LHCN-M2 (cell line): ENCODE measurements at places on chromosomes 6 and 20.

- DNase-seq: no peak
Observed at GRCh38 chr20:10718661-10719060, 44.9 kb upstream of the JAG1 start.

DNA sequence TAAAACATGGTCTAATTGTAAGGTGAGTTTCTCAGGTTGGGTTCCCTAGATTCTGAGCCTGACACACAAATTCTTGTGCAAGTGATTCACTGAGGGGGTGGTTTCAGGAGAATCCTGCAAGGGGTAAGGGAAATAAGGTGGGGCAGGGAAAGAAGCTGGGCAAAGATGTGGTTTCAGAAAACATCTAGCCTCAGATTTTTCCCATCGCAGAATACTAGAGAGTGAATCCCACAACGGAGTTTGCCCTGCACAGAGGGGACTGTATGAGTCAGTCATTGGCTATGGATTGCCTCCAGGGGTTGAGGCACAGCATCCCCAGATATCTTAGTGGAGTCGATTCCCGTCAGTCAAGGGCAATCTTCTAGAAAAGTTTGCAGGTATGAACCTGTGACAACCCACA is 65.2 kb downstream of the PRL start:
- peak; percentile 10 for DNase-seq

GRCh38 chr6:45822246-45822812 is 193.3 kb downstream of the CLIC5 start:
- no peak for DNase-seq

- no peak for DNase-seq
Observed at GRCh38 chr6:43630980-43631619, 2.0 kb upstream of the GTPBP2 start.

GRCh38 chr6:162069995-162070394 is 657.6 kb downstream of the PRKN start:
- no peak for DNase-seq

GRCh38 chr6:10205120-10205519 is 209.8 kb downstream of the TFAP2A start:
- DNase-seq: no peak

DNA sequence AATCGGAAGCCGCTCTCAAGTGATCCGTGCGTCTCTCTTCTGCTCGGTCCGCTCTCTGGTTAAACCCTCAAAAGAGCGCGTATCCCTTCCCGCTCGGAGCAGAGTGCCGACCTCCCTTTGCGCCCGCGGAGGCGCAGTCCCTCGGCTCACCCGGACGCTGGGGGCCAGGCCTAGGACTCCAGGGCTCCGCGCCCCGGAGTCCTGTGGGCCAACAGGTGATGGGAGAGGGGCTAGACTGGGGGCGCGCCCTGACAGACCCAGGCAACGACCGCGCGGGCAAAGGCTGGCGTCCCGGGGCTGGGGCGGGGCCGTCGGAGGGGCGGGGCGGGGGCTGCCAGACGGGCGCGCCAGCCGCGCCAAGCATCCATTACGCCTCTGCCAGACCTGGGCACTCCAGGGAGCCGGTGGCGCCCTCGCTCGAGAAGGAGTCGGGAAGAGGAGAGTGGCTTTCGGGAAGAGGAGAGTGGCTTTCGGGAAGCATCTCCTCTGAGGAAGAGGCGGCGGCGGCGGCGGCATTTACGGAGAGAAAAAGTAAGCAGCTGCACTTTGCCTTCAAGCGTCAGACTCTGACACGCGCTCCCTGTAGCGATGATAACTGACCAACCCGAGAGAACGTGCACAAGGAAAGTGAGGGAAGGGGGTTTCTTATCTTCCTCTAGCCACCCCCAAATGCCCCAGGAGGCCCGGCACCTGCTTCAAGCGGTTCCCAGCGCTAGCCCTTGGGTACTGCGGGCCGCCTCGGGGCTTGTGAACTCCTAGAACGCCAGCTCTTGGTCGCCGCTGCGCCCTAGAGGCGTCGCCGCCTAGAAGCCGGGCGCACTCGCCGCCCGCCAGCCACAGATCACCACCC is 2.6 kb downstream of the EPHA7 start:
- DNase-seq: peak; percentile 72

DNA sequence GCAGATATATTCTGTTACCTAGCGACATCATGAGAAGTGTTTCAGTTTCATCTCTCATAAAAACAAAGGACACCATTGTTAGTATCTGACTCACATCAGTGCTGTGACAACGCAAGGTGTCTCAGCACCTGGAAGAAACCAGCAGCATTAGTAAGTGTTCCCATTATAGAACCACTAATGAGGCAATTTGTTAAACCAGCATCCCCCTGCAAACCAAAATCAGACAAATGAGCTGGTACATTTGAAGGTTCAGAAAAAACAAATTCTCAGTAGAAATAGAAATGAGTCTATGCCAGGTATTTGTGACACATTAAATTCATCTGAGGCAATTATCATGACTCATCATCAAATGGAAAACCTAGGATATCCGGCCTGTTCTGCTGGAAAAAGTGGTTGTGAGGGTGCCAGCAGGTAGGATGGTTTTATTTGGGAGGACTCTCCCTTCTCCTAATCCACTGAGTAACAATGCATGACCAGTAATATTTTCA is 151.7 kb downstream of the TMEM200A start:
- no peak for DNase-seq

GRCh38 chr6:6008648-6009421 is 2.1 kb upstream of the NRN1 start:
- DNase-seq: peak; percentile 84

DNA sequence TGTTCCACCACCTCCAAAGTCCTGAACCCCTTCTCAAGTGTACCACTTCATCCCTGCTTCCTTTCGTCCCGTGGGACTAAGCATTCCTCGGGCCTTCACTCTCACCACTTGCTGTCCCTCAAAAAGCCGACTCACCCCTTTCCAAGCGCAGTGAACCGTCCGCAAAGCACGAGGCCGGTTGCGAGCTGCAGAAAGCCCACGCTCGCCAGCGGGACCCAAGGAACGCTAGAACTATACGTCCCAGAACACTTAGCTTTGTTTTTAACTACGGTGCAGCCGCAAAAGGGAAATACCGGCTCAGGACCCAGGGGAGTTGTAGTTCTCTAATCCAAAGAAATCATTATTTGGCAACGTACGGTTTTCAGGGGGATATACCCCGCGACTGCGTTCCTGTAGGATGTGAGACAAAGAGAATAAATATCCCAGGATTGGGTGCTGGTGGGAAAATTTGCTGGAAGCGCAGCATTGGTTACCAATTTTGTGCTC is 416 bp upstream of the POLR1H start:
- peak; percentile 57 for DNase-seq

DNA sequence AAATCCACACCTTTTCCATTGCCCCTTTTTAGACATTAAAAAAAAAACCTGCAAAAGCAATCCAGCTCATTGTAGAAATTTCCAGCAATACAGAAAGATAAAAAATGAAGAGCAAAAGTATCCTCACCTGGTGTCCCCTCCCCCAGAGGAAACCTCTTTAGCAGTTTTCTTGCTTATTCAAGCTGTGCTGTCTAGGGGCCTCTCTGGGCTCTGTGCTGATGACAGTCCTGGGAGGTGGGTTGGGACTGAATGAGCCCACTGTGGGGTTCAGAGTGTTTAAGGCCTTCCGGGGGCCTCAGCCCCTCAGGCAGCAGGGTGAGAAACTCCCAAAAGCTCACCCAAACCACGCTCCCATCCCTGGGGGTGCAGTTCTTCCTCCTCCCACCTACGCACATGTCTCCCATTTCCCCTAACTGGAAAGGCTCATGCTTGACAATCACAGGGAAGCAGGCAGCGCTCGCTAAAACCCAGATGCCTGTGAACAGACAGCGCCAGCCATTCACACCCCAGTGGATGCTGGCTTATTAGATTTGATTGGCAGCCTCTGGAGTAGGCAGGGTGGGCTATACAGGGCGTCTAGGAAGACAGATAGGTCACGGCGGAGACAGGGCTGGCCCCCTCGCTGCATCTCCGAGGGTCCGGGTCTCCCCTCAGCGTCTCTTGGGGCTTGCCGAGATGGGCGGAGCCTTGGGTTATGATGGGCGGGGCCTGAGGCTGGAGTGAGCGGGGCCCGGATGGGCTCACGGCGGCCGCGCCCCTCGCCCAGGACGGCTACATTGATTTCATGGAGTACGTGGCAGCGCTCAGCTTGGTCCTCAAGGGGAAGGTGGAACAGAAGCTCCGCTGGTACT is 4.6 kb downstream of the GUCA1A start:
- no peak for DNase-seq

GRCh38 chr20:46351357-46352058 is 43.2 kb upstream of the CDH22 start:
- no peak for DNase-seq

DNA sequence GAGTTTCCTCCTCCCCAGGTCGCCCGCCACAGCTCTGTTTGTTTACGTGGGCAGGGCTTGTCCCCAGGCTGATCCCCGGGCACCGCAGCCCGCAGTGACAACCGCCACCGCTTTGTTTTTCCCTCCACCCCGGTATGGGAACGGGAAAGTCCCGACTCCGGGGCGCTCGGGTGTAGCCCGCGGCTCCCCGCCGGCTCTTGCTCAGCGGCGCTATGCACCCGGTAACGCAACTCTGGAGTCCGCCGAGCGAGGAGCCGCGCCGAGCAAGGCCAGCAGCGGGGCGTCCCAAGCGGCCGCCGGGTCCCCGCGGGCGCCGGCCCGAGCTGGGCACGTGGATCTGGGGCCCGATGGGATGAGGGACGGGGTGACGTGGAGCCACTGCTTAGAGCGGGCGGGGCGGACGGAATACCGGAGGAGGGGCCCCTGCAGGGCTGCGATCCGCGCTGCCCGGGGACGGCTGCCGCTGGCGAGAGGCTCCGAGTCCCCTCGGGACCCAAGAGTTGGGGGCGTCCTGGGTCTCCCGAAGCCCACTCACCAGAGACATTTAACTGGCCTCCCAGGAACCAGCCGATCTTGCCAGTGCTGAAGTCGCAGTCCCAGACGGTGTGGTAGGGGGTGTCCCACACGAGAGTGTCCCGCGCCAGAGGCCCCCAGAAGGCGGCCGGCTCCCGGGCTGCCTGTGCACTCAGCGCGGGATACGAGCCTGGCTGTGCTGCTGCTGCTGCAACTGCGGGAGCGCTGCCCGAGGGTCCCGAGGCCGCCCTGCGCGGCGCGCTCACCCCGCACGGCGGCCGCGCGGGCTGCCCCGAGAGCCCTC is 497 bp downstream of the ACSS1 start:
- no peak for DNase-seq

- DNase-seq: peak; percentile 1
Observed at GRCh38 chr20:46872328-46873211, 22.1 kb upstream of the EYA2 start.

GRCh38 chr20:57601737-57602136 is 18.5 kb downstream of the ZBP1 start:
- DNase-seq: no peak

DNA sequence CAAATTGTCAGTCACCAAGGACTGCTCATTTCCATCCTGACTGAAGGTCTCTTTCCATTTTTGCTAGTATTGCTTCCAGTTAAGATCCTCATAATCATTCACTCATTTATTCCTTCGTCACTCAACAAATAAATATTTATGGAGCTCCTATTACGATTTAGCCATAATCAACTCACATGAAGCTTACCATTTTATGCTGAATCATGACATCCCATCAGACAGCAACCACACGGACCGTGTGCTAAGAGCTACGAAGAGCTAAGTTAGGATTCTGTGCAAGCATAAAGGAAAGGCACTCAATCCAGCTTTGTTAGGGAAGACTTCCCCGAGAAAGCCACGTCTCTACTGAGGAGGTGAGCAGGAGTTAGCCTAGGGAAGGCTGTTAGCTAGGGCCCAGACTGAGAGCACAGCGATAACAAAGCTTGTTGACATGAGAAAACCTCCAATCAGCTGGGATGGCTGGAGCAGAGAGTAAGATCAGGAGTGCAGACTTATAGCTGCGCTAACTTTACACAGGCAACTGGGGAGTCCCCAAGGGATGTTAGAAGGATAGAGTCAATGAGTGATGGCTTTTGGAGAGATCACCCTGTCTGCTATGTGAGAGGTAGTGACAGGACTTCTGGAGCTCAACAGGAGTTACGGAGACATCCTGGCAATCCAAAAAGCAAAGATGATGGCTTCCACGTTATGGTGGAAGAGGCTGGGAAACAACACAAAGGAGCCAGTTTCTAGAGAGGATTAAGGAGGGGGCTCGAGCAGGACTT is 2.6 kb upstream of the GID8 start:
- DNase-seq: no peak
